Tongue (tissue), 3 donors: ENCODE measurements at places on chromosomes 12 and 14.

DNA sequence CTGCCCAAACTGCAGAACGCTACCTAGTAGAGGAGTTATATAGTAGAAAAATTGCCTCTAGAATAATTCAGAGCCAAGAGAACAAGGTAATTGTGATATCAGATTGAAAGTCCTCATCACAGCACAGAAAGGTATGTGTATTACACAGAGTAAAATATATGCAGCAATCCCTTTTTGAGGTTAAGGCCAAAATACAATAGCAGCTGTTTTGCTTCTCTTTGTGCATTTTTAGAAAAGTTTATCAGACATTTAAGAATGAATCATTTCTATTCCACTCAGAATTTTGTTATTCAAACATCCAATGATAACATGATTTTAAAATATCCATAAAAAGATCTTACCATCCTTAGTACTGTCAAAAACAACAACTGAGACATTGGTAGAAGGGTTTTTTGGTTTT is 45.1 kb downstream of the GNPTAB start:
- DNase-seq = no peak

DNA sequence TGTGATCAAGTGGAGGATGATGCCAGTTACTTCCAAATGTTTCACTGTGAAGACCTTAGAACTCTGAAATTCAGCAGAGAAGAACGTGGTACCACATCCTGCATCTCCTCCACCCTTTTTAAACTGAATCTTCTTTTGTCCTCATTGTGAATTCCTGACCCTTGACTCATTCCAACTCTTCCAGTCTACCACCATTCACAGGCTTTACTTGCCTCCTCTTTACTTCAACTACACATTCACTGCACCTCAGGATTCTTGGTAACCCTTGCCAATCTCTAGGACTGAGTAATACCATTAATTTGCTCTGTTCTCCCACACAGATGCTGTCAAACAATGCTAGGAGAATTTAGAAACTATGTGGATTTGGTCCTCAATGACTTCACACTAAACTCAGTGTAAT is 37.3 kb downstream of the PPP1R12A start:
- no peak for DNase-seq

GRCh38 chr12:126033751-126034150 is 968.5 kb downstream of the AACS start:
- no peak for DNase-seq

DNA sequence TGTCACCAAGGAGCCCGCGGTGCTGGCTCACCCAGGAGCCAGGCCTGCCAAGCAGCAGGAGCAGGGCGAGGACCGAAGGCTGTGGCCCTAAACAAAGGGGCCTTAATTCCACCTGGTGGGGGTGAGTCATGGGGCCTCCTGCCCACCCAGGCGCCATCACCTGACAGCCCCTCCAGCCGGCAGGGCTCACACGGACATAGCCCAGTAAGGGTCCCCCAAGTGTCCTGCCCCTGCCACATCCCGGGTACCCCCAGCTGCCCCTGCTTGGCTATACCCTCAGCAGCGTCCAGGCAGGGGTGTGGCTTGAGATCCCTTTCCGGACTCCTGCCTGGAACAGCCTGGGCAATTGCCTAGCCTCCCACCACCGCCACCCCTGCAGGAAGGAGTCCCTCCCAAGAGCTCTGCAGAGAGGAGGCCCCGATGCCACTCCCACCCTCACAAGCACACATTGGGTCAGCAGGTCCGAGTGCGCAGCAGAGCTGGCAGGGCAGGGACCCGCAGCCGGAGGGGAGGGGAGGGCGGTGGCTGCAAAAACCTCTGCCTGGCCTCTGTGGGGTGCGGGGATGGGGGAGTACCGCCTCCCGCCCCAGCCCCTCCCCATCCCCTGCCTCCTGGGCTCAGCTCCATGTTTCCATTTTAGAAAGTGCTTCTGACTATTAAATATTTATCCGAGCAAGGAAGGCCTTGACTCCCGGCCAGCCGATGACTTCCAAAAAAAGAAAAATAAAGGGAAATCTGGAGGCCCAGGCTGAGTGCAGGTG is 4.6 kb downstream of the AHNAK2 start:
- peak; percentile 77 for DNase-seq

- no peak for DNase-seq
Measured at GRCh38 chr14:99432485-99432884, 48.2 kb downstream of the SETD3 start.
